ENCODE measurements at places on chromosomes 12 and 14.
A peak's percentile ranks its signal among the peaks of the same experiment; 100 is the strongest.

DNA sequence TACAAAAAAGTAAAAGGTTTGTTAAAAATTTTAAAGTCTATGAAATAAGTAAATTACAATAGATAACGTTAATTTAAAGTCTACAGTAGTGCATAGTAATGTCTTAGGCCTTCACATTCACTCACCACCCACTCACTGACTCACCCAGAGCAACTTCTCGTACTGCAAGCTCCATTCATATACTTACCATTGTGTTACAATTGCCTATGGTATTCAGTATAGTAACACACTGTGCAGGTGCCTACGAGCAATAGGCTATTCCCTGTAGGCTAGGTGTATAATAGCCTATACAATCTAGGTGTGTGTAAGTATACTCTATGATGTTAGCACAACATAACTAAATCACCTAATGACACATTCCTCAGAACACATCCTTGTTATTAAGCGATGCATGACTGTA, 435.3 kb upstream of the TMTC1 start:
- DNase-seq, result no peak

DNA sequence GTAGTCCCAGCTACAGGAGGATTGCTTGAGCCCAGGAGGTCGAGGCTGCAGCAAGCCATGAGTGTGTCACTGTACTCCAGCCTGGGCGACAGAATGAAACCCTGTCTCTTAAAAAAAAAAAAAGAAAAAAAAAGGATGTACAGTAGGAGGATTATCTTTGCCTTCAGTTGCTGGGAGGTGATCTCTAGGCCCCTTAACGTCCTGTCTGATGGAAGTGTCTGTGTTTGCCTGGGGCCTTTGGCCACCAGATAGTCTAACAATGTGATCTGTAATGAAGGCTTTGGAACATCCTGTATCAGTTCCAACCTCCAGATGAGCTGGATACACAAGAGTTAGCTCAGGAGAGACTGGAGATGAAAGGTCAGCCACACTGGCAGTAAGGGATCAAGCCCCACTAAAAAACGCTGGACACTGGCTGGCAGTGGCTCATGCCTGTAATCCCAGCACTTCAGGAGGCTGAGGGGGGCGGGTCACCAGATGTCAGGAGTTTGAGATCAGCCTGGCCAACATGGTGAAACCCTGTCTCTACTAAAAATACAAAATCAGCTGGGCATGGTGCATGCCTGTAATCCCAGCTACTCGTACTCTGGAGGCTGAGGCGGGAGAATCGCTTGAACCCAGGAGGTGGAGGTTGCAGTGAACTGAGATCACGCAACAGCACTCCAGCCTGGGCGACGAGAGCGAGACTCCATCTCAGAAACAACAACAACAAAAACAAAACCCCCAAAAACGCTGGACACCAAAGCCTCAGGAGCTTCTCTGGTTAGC, 19.0 kb upstream of the HNF1A start:
- no peak for DNase-seq

DNA sequence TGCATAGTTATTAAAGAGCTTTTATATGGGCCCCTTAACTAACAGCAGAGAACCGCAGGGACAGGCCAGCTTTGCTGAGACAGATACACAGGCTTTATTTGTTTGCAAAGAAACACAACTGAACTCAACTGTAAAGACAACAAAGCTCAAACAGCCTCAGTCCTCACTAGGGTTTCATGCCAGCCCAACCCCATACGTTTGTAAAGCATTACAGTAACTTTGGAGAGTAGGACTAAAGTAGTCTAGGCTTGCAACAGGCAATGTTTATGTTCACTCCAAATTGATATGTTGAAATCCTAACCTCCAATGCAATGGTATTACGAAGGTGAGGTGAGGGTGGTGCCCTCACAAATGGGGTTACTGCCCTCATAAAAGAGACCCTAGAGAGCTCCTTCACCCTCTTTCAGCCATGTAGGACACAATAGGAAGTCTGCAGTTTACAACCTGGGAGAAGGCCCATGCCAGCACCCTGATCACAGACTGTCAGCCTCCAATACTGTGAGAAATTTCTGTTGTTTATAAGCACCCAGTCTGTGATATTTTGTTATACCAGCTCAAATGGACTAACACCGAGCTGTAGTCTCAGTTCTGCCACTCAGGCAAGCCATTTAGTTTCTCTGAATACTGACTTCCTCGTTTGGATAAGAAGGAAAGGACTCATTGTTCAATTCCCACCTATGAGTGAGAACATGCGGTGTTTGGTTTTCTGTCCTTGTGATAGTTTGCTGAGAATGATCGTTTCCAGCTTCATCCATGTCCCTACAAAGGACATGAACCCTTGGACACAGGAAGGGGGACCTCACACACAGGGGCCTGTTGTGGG, 35.2 kb downstream of the PPM1H start:
- DNase-seq, result no peak

GRCh38 chr14:36518031-36518585, 1.9 kb downstream of the NKX2-1 start:
- peak; percentile 25 for DNase-seq

DNA sequence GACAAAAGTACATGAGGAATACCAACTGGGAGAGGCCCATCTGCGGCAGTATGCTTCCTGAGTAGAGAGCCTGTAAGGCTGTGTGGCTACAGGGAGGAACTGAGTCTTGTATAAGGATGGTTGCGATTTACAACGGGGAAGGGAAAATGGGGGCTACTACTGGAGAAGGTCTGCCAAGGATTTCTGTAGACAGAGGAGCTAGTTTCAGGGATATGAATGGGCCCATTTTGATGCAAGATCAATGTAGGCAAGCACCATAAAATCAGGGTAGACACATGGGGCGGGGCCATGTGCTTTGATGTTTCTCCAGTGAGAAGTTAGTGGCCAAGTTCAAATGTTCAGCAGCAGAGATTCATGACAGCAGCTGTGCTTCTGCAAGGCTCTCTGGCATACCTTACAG, 149.4 kb downstream of the GPR65 start:
- DNase-seq, result no peak

DNA sequence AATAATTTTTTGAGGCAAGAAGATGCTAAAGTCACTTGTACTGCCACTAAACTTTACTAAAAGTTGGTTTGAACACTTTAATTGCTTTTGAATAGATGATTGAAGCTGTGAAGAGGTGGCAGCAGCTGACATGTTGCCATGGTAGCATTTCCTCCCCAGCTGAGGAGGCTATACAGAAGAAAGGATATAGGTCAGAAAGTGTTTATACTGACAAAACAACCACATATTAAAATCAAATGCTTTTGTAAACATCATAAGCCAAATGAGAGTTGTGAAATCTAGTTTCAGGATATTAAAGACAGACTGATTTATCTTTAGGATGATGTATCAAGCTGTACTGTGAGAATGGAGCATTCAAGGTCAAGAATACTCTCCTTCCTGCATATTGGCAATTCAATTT, 41.7 kb downstream of the TSPAN19 start:
- DNase-seq, result no peak

DNA sequence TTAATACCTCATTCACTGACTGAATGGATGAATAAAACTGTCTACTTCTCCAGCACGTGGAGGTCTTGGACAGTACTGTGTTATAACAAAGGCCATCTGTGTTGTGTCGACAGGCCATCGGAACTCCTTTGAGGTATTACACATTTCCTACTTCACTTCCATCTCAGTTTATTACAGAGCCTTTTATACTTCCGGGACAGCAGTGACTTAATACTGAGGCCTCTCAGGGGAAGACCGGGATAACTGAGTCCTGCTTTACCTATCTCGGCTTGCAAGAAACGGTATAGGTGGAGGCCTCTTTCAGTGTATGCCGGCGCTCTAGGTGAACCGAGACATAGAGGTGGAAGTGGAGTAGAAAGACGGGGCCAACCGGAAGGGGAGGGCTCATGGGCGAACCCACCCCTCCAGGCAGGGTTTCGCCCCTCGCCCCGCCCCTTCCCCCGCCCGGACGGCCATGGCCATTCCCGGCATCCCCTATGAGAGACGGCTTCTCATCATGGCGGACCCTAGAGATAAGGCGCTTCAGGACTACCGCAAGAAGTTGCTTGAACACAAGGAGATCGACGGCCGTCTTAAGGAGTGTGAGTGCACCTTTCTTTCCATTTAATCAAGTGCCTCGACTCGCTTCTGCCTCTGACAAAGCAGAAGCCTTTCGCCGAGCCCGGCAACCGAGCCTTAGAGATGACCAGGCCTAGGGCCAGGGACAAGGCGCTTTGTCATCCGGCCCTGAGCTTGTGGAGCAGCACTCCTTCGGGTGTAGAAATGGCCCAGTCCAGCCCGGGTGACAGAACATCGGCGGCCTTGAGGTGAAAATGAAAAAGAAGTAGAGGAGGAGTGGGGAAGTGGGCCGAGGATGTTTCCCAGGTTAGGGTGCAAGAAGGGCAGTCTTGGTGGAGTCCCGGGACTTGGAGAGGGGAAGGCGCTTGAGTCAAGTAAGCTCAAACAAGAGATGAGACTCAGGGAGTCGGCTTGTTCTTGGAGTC, at the start of gene PSMC6:
Gene PSMC6 (plus strand): TSS at position 477 of the 983 bp plus-strand sequence. CDS start 20 bp downstream, at position 497.
- peak; percentile 95 for DNase-seq

GRCh38 chr14:22226381-22226780, 362.6 kb downstream of the DAD1 start:
- no peak for DNase-seq

GRCh38 chr14:92673601-92674150, 74.8 kb downstream of the LGMN start:
- no peak for DNase-seq

- DNase-seq, result no peak
Measured at GRCh38 chr14:54652188-54652587, 85.3 kb downstream of the SAMD4A start.

DNA sequence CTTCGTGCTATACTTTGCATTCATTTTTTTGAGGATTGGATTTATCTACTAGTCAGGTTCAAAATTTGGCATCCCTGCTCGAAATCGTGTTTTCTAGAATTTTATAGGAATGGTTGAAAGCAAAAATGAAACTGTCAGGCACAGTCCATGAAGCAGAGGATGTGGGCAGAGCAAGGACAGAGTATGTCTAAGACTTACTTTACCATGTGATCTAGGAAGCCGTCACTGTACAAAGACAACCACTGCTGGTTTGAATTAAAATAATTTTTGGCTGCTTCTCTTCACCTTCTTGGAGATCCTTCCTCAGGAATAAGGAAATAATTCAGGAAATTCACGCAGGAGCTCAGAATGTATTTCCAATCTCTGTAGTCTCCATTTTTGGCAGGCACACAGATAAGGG, 31.6 kb upstream of the SGPP1 start:
- no peak for DNase-seq

DNA sequence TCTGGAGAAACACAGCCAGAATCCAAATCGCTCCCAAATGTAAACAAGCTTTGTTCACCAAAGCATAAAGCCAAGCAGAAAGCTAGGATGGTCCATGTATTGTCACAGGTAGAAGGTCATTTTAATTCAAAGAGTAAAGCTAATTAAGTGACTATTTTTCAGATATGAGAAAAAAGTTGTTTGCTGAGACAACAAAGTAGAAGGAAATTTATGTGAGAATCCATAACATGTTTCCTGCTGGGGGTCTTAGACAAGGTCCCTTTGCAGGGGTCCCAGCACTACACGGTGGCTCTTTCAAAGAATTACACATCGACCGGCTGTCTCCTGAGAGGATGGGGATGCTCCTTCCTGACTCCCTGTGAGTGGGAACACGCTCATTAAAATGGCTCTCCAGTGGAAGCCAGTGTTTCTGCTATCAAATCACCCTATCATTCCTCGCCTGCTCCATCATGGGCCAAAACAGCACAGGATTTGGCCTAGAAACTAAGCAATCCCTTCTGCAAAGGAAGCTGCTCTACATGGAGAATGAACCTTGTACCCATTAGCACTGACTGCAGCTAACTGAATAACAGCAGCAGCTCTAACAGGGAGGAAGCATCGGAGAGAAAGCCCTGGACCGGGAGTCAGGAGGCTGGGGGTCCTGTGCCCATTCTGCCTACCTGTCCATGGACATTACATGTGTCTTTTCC, 175.3 kb downstream of the STXBP6 start:
- DNase-seq, result no peak

DNA sequence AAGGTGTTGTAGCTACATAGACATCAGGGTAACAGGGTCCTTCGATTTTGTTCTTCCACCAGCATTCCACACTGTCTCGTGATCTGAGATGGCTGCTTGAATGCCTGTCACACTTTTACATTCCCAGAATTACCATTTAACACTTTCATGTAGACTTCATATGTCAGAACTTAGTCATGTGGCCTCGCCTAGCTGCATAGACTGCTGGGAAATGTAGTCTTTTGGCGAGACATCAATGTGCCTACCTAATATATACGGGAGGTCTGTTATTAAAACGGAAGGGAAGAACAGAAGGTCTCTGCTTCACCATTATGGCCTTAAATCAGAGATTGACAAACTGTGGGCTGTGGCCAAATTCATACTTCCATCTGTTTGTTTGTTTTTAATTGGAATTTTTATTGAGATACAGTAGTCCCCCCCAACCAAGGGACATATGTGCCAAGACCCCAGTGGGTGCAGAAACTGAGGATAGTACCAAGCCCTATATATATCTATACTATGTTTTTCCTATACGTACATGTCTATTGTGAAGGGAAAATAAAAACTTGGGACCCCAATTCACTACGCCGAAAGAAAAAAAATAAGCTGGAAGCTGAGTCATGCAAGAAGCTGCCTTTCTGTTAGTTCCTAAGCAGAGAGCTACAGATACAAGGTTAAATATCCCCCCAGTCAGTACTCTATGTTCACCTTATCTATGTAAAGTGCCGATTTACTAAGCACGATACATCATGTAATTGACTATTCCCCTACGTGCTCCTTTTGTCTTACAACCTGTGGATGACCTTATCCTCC, 11.3 kb upstream of the HRK start:
- no peak for DNase-seq

- DNase-seq, result peak; percentile 16
Measured at GRCh38 chr14:100590726-100591452, 3.7 kb upstream of the BEGAIN start.

- DNase-seq, result no peak
Measured at GRCh38 chr14:61930101-61930857, 168.1 kb downstream of the SNAPC1 start.

- DNase-seq, result no peak
Measured at GRCh38 chr14:54715239-54715638, 148.3 kb downstream of the SAMD4A start.

DNA sequence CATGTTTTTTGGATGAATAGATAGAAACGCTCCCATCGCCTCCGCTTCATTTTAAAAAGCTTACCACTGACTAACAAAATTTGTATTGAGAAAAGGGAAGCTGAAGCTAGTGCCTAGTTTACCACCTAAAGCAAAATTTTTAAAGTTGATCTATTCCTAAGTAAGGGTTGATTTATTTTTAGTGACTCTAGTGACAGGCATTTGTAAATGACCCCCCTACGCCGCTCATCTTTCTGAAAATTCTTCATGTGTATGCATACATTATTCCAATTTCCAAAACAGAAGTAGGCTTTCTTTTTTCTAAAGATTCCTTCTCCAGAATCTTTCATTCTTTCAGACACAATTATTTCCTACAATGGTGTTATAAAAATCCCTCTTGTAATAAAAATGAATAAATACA, 5.4 kb downstream of the HMGA2 start:
- DNase-seq, result no peak

DNA sequence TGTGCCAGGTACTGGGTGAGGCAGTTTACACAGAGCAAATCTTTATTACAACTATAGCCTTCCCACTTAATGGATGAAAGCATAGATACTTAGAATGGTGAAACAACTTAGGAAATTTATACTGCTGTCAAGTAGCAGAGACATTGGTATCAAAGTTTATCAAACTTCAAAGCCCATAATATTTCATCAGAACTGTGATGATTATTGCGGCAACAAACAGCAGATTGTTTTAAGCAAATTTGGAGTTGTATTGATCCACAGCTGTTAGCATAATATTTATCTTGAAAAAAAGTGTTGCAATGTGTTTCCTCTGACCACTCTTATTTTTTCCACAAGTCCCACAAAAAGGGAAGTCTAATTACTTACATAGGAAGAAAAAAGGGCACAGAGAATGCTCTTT, 2.0 kb upstream of the SLCO1B3 start:
- DNase-seq, result no peak

GRCh38 chr12:79451365-79451764, 239.4 kb downstream of the PAWR start:
- no peak for DNase-seq

Measured in SK-N-SH (cell line).